ENCODE measurements at places on chromosomes 5 and 9.

GRCh38 chr5:144117412-144117811 is 53.0 kb downstream of the YIPF5 start:
- no peak for DNase-seq

DNA sequence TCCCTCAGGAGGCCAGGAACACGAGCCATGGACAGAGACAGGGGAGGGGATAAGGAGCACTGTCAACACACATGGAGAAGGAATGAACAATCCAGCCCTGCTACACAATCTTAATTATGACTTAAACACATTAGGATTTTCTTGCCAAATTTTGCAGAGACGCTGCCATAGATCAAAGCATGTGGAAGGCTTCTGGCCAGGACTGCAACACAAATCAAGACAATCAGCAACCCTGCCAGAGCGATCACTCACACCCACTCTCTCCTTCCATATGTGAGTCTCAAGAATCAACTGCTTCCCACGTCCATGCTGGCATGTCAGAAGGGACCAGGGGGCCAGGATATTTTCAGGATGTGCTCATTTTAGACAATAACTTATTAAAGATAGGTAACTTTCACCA is 85.6 kb downstream of the ROR2 start:
- DNase-seq, result no peak

DNA sequence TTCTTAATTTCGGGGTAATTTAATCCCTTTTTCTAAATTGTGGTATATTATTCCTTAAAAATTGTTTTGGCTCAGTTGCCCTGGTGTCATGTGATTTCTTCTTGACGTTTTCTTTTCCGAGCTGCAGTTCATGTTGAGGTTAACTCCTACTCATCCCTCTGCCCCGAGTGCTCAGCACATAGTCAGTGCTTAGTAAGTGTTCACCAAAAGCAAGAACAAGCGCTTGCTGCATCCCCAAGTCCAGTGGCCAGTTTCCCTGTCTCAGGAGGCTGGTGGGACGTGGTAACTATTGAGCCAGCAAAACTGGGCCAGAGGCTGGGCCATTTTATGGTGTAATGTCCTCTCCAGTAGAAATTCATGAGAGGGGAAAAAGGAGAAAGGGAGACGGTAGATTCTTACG is 23.3 kb downstream of the TRIO start:
- no peak for DNase-seq

DNA sequence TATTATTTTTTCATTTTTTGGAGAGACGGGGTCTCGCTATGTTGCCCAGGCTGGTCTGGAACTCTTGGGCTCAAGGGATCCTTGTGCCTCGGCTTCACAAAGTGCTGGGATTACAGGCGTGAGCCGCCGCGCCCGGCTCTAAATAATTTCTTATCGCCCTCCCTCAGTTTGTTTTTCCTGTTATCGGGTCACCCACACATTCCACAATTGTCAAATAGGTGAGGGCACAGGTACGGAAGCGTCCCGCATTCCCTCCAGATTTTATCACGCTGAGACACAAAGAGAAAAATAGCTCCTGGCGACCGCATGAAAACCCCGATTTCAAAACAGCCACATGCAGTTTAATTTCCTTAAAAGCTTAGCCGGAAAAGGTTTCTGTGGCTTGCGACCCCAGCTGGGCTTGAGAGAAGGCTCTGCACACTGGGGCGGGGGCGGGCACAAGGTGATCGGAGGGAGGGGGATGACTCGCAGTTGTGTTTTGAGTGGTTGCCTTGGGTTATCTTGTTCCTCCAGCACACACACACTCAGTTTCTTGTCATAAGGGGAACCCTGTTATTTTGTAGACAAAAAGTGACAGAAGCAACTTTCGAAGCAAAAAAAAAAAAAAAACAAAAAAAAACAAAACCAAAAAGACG is 717 bp upstream of the IQGAP2 start:
- peak; percentile 91 for DNase-seq

DNA sequence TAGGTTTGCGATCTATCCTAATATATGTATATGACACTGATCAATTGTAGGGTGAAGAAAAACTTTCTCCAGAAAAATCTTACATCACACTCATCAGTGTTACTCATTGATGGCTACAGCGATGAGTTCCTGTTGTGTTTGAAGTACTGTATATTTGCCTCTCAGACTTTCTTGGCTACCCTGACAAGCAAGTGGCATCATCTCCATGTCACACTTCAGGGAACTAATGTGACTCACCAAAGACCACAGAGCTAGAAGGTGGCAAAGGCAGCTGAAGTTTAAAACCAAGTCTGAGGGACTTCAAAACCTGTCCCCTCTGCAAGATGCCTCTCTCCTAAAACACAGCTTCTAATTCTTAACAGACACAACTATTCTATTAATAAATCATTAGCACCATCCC is 451.4 kb downstream of the CTNND2 start:
- DNase-seq, result no peak

- no peak for DNase-seq
Measured at GRCh38 chr5:9544056-9544455, 1.8 kb downstream of the SEMA5A start.

DNA sequence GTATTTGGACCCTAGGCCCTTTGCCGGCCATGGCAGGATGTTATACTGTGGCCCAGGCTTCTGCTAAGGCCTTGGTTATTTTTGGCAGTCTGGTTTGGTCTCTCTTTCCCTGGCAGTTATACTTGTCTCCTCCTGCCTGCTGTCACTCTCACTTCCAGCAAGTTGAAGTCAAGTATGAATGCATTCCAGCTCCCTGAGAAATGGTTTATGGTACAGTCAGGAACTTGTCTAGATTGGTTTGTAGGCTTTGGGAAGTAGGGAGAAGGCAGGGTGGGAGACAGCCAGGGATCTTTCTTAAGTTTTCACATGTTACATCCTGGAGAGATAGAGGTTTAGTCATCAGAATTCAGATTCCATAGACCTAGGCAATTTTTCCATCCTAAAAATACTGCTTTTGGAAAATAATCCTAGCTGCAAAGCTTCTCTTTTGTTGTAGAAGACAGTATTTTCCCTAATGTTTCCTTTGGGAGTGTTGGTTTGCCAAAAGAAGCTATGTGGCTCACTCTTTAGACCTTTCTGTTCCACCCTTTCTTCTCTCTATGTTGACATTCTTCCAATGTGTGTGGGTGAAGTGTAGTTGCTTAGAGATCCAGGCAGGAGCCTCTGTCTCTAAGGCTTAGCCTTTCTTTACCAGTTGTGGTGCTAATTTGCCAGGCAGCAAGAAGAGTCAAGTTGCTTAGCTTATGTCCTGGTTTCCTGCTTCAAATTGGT is 2.5 kb upstream of the KDM3B start:
- no peak for DNase-seq

GRCh38 chr9:93958819-93959682 is 3.9 kb upstream of the BARX1 start:
- DNase-seq, result no peak

DNA sequence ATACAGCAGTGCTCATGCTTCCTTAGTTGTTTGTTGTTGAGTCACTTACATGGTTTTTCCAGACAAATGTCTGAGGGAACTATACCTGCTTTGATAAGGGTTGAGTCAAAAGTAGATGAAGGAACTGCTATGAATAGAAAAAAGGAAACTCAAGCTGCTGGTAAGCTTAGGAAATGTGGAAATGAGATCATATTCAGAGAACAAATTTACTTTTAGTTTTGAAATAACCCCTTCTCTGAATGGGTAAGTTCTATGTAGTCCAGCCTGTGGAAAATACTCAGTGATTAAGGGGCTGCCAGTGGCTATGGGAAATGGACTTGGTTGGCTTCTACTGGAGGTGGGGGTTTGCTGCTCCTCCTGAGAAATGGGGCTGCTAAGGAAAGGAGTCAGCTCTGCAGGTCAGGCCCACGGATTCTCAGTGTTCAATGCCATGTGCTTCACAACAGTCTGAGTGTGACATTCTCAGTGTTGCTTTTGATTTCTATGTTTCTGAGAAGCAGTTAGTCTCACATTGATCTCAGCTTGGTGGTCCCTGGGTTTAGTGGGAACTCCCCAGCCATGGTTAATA is 47.7 kb upstream of the GLRX start:
- peak; percentile 79 for DNase-seq

- DNase-seq, result no peak
Measured at GRCh38 chr5:24539613-24540012, 105.2 kb downstream of the CDH10 start.

GRCh38 chr5:176491901-176492300 is 43.7 kb downstream of the FAF2 start:
- DNase-seq, result no peak

DNA sequence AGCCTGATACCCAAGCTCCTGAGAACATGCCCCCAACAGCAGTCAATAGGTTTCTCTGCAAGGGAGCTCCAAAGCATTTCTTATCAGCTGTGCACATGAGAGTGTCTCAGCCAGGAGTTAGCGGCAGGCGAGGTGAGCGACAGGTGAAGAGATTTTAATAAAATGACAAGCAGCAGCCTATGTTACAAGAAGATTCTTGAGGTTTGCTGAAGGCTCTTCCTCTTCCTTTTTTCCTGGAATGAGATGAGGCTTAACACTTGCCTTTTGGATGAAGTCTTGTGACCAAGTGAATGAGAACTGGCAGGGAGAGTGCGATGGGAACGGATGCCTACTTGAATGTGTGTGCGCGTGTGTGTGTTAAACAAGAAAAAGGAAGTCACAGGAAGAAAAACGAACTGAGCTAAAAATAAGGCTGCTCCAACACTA is 76.1 kb downstream of the SHB start:
- no peak for DNase-seq

- no peak for DNase-seq
Measured at GRCh38 chr5:24788829-24789514, 144.2 kb upstream of the CDH10 start.

- DNase-seq, result peak; percentile 87
Measured at GRCh38 chr5:157464519-157465171, 4.6 kb downstream of the NIPAL4 start.

DNA sequence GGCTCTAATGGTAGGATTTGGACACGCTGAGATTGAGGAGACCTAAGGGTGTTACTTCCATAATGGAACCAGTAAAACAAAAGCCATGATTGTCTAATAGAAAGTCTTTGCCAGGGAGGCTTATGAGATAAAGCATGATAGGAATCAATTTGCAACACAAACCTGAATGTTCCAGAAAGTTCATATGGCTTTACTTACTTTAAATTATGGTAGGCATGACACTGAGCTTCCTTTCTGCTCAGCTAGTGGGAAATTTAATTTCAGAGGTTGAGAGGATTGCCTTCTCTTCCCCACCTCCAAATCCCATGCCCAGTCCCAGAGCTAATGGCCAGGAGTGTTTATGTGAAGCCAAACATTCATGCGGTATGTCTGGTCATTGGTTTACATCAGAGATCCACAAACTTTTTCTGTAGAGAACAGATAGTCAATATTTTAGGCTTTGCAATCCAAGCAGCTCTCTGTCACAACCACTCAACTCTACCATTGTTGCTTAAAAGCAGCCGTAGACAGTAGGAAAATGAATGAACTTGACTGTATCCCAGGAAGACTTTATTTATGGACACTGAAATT is 114.5 kb downstream of the UGCG start:
- no peak for DNase-seq

GRCh38 chr9:2854617-2855016 is 10.7 kb upstream of the PUM3 start:
- DNase-seq, result no peak

DNA sequence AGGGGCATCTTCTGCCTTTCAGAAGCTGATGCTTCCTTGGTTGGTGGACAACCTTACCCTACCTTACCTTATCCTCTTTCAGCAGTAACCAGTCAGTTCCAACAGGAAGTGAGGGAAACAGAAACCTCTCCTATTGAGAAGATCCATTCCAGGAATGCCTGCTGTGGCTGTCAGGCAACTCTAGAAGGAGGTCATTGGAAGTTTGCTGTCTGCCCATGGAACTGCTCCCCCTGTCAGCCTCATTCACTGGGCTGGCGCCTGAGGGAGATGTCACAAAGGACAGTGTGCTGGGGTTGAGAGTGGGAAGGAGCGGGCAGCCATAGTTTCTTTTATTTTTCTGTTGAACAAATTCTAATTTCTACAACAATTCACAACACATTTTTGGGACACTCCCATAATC is 54.7 kb downstream of the IRX1 start:
- DNase-seq, result no peak

GRCh38 chr5:60738461-60738860 is 38.5 kb upstream of the DEPDC1B start:
- no peak for DNase-seq

GRCh38 chr9:88776717-88777497 is 214.4 kb upstream of the S1PR3 start:
- DNase-seq, result no peak

DNA sequence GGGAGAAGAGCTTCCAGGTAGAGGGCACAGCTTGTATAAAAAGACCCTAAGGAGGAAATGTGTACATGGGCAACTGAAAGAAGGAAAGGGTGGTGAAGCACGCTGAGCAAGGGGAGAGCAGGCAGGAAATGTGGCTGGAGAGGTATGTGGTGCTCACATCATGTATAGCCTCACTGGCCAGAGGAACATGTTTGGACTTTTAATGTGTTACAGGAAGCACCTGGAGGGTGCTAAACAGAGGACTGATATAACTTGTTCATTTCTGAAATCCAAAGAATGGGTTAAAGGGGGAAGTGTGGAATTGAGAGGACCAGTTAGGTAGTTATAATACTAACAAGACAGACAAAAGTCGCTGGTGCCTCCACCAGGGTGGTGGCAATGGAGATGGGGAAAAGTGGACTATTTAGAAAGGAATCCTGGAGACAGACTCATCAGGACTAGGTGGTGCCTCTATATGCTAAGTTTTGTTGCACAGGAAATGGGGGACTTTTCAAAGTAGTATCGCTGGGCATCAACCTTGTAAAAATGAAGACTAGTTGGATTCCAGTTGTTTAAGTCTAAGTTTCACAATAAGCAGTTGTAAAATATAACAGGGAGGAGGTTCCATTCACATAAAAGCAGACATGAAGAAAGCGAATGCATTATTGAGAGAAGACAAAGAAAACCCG is 63.1 kb upstream of the CD180 start:
- DNase-seq, result no peak

DNA sequence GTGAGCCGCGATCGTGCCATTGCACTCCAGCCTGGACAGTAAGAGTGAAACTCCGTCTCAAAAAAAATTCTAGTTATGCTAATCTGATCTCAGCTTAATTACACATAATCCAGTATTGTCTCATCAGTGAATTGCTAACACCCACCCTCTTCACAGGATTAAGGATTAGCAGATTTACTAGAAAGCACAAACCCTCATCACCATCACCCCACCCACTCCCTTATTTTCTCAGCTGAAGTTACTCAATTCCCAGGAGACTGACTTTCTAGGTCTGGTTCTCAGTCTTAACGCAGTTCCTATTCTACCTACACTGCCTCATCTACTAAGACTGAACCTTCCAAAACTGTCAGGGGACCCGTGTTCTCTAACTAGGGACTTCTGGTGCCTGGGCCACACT is 9.0 kb downstream of the TOR1B start:
- DNase-seq, result peak; percentile 15

GRCh38 chr9:135244271-135245221 is 157.1 kb downstream of the OLFM1 start:
- DNase-seq, result no peak

GRCh38 chr9:35859310-35859989 is 10.8 kb downstream of the OR13J1 start:
- no peak for DNase-seq

- no peak for DNase-seq
Measured at GRCh38 chr9:121736934-121737462, 85.6 kb downstream of the DAB2IP start.
